ENCODE measurements at places on chromosomes 1 and 21.

GRCh38 chr1:68384321-68384813 is 65.4 kb downstream of the RPE65 start:
- DNase-seq: no peak

DNA sequence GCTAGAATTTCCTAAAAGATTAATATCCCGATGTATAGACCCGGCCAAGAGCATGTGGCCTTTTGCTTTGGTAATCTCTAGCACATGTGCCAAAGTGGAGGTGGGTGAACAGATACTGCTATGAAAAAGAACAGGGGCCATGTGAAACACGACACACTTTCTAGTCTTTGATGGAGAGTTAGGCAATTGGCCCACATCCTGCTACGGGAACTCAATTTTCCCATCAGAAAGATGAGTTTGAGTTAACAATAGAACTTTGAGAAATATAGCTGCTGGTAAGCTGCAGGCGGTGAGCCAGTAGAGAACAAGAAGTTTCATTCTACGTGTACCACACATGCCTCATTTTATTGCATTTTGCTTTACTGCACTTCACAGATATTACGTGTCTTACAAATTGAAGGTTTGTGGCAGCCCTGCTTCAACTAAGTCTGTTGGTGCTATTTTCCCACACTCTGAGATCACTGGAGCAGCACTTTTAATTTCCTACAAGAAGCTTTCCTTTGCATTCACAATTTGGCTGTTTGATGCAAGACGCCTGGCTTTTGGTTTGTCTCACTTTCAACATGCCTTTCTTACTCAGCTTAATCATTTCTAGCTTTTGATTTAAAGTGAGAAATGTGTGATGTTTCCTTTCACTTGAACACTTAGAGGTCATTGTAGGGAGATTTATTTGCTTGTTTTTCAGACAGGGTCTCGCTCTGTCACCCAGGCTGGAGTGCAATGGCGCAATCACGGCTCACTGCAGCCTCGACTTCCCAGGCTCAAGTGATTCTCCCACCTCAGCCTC is 46.3 kb downstream of the HTR6 start:
- DNase-seq: no peak

DNA sequence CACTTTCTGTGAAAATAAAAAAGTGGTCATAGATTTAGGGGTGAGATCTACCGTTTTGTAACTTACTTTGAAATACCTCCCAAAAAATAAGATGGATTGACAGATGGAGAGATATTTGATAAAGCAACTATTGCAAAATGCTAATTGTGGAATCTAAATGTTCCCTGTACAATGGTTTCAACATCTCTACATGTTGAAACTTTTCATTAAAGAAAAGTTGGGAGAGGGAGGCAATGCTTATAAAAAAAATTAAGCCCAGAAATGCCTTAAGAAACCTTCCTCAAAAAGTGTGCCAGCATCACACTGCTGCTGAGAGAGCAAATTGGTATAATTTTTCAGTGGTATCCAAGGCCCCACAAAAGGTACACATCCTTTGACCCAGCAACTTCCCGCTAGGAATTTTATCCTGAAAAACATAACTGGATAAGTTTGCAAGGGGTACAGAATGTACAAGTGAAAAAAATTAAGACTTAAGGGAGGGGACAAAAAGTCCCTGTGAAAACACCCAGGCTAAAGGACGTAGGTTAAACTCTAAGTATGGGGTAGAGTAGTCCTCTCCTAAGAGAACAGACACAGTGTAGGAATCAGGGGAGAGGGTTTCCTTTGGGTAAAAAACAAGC is 84.3 kb downstream of the TGFBR3 start:
- DNase-seq: no peak

- DNase-seq: no peak
Observed at GRCh38 chr1:183209533-183210158, 23.6 kb downstream of the LAMC2 start.

DNA sequence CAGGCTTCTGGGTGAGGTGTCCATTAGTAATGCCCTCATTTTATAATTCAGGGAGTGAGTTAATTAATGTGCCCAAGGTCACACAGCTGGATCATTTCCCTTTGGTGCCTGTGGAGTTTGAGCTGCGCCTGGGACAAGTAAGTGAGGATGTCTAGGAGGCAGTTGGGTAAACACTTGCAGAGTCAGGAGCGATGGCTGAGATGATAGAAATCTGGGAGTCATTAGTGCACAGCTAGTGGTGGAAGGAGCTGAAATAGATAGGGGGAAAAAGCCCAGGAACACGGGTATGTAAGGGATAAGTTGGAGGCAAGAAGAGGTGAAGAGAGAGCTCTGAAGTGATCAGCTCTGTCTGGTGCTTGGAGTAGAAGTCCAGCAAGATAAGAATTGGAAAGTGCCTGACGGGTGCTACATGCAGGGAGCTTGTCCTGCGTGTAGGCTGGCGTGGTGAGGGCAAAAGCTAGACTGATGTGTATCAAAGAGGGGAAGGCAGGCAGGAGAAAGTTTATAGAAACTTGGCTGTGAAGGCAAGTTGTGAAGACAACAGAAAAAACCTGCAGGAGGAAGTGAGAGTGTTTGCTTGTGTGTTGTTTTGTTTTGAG is 1.7 kb upstream of the SCAF4 start:
- DNase-seq: no peak

GRCh38 chr1:229284887-229285286 is 14.0 kb downstream of the RAB4A start:
- no peak for DNase-seq

GRCh38 chr1:201275253-201275666 is 8.0 kb upstream of the PKP1 start:
- no peak for DNase-seq

DNA sequence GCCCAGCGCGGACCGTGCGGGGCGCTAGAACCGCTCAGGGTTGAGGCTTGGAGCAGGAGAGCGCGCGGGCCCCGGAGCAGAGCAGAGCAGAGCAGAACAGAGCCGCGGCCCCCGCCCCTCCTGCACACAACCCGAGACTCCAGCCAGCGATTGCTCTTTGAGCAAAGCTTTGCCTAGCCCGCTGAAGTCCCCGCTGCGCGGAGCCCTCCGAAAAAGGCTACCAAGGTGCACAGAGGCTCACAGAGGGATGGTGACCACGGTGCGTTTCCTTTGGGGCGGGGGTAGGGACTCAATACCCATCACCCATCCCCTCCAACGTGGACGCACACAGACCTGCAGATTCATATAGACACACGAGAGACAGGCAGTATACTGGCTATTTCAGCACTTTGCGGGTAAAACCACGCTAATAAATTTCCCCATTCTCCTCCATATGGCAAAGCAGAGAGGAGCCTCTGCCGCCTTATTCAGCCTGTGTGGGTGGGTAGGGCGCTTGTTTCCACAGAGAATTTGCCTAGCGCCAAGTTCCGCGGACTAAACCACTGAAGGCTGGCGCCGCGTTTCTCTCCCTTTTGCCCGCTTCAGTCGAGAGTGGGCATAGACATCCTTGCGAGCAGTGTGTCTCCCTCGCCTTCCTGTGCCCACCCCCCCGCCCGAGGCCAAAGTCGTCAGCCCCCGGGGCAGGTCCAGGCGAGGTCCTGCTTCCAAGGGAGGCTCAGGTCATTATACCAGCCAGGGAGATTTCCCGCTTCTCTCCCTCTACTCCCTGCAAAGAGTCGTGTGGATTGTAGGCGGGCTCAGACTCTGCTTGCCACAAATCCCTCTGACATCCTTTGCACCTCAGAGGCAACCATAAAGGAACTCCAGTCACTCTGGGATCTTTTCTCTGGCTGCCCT is 8.5 kb downstream of the HLX start:
- no peak for DNase-seq

DNA sequence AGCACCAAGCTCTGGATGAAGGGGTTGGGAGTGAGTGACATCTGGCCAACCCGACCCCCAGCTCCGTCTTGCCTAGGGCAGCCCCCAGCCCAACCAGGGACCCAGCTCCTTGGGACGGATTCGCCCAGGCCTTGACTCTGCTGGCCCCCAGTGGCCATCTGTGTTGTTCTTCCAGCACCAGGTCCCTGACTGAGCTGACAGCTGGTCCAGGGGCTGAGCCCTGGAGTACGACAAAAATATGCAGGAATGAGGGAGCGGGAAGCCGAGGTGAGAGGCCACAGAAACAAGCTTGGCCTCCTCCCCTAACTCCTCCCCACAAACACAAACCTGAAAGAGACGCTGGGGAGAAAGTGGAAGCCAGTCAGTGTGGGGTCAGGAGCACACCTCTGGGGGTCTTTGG is 55.0 kb upstream of the PAX7 start:
- DNase-seq: no peak

- DNase-seq: no peak
Observed at GRCh38 chr1:41895552-41895951, 23.2 kb downstream of the HIVEP3 start.

GRCh38 chr1:91582431-91582921 is 81.8 kb downstream of the CDC7 start:
- no peak for DNase-seq

DNA sequence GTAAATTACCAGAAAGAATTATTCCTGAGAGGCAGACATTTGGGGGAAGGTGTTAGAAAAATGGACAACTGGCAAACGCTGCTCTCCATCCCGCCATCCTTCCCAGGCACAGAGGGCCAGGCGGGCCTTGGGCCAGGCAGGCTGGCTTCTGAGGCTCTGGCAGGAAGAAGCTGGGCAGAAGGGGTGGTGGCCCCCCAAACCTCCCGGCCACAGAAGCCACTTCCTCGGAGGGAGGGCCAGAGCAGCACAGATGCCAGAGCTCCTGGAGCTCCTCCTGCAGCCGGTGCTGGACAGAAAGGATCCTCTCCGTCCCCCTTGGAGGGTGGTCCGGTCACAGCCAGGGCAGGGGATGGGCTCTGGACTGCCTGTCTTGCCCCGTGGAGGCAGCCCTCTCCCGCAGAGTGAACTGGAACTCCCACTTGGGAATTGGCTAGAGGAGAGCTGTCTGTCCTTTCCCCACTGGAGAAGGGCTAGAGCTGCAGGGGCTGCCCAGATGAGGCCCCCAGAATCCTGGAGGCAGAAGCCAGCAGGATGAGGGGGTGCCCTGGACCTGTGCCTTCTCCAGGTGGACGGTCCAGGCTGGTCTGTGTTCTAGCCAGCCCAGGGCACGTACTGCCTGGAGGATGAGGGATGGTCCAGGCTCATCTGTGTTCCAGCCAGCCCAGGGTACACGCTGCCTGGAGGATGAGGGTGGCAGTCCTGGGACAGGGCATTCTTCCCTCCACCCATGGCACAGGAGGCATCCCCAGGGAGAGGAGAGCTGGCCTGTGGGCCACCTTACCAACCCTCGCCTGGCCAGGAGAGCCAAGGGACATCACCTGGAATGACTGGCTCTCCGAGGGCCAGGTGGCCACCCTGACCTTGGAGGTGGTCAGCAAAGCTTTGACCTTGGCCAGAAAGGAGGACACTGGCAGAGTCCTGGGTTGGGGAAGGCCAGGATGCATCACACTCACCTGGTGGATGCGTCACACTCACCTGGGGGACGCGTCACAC is 47.4 kb upstream of the ACTRT2 start:
- DNase-seq: no peak

GRCh38 chr1:209751627-209752231 is 4.1 kb upstream of the TRAF3IP3 start:
- no peak for DNase-seq

- DNase-seq: no peak
Observed at GRCh38 chr1:78950826-78951225, 55.7 kb downstream of the ADGRL4 start.

GRCh38 chr1:218499011-218499691 is 154.0 kb downstream of the TGFB2 start:
- no peak for DNase-seq

DNA sequence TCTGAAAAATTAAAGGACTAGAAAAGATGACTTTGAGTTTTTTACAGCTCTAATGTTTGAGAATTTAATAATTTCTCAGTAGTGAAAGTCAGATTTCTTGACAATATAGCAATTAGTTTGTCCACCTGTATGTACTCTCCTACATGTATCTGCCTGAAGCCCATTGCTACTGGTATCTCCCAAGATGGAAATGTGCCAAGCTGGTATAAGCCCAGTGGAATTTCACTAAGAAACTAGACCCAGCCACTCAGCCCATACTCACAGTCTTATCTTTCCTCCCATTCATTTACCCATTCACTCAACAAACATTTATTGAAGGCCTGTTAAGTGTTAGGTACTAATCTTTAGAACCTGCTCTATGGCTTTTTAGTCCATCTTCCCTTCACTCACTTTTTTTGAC is 21.6 kb upstream of the TRIM45 start:
- no peak for DNase-seq

DNA sequence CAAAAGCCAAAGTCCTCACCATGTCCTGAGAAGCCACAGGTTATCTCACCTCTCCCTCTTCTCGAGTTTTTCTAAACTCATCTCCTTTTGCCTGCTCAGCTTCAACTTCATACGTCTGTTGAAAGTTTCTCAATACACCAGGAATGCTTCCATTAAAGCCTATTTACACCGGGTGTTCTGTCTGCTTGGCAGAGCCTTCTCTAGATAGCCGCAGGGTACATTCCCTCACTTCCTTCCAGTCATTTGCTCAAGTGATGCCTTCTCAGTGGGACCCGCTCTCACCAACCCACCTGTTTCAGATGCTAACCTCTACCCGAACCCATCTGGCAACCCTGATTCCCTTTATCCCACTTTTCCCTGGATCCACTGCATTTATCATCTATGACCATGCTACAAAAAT is 257.0 kb upstream of the ADGRL2 start:
- DNase-seq: no peak

DNA sequence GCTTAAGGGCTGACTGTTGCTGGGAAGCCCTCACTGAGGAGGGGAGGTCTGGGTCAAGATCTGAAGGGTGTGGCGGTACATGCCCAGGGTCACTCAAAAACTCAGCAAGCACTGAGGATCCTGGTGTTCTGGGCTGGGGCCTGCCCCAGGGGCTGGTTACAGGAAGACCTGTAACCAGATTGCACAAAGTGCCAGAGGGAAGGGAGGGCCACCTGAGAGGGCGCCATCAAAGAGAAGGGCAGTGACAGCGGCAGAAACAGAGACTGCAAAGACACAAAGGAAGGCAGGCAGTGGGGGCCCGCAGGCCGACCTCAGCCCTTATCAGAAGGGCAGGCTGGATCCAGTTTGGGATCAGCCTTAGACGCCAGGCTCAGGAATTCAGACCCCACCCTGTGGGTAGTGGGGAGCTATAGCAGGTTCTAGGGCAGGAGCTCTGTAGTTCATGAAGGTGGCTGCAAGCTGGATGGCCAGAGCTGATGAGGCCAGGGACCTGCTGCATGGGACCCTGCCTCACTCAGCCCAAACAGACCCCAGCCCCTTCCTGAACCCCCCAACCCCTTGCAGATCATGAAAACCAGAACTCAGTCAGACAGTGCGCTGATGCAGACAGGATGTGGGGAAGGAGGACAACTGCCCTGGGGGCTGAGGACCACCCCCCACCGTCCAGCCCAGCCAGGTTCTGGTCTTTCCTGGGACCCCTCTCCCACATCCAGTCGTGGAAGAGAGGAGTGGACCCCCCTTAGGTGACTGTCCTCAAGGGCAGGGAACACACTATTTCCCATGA is 3.9 kb downstream of the SH2D5 start:
- DNase-seq: no peak

GRCh38 chr1:57422271-57423134 is 1.4 kb downstream of the DAB1 start:
- no peak for DNase-seq
